ENCODE measurements at places on chromosomes 11 and 22.

DNA sequence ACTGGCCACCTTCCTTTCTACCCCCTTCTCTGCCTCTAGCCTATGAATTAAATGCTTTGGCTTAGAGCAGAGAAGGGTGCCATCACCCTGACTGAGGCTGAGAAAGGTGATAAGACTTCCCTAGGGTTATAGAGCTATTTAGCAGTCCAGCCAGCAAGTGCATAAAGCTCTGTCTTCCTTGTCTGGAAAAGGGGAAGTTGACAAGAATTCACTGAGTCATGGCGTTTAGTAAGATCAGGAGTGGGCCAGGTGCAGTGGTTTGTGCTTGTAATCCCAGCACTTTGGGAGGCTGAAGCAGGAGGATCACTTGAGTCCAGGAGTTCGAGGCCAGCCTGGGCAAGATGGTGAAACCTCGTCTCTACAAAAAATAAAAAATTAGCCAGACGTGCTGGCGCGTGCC, 63.1 kb downstream of the LHFPL7 start:
- no peak for DNase-seq

DNA sequence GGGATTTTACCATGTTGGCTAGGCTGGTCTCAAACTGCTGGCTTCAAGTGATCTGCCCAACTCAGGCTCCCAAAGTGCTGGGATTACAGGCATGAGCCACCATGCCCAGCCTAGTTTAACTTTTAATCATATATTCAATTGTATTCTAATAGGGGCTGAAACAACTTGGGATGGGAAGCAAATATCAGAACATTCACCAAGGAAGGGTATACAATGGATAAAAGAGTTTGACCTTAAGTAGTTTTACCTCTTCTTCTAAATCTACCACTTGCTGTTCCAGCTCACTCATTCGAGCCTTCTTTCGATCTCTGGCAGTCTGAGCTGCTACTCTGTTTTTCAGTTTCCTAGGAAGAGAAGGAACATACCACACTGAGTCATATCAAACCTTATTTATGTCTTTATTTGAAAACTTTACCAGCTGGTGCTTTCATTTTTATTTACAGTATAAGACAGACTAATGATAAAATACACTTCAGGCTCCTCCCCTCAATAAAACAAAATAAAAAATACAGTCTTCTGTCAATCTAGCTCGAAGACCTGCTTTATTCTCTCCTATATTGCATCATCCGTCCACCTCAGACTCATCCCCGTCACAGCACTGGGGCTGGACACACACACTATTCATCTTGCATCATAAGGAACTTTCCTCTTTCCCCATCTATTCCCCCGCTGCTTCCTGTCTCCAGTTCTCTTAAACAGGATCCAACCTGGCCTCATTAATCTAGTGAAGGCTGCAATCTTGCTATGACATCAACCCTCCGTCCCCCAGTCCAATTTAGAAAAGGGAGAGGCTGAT, 1.4 kb downstream of the XBP1 start:
- peak; percentile 56 for DNase-seq

DNA sequence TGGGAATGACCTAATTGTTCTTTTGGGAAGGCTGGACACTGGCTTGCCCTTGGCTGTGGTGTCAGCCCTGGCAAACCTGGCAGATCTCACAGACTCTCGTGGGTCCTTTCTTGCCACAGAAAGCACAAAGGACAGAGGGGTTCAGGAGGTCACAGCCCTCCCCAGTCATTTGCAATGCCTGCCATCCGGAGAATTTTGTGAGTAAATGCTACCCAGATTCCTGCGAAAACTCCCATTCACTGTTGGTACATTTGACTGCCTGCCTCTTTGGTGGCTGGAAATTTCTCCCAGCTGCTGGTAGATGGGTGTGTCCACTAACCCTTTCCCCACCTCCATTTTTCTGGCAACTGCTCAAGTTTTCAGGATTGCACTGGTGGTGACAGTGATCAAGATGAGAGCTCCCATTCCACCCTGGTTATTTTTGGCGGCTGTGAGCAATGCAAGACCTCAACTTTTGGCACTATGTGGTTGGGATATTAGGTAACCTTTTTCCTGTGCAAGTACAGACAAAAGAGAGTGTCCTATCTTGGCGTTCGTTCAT, 155.7 kb downstream of the NAV2 start:
- DNase-seq: no peak

GRCh38 chr22:24200619-24201212, 19.4 kb downstream of the SUSD2 start:
- no peak for DNase-seq

GRCh38 chr11:57283231-57283990, 41.3 kb downstream of the TNKS1BP1 start:
- peak; percentile 77 for DNase-seq

DNA sequence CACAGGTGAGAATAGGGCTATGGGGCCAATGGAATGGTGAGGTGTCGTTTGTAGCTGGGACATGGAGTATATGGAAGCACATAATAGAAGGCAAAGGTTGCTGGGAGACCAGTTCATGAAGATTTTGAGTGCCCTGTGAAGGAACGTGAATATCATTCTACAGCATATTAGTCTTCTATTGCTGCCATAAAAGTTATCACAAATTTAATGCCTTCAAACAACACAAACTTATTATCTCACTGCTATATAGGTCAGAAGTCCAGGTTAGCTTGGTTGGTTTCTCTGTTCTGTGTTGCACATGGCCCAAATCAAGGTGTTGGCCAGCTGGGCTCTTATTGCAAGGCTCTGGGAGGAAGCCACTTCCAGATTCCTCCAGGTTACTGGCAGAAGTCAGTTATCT, 110.6 kb downstream of the SYN3 start:
- no peak for DNase-seq

All from HAP-1 (cell line).